Activated CD4-positive, alpha-beta T cell treated with anti-CD3 and anti-CD28 coated beads for 1 hour (primary cell): ENCODE measurements at places on chromosomes 16 and 17.

- DNase-seq: no peak
Observed at GRCh38 chr17:51761105-51761504, 397.4 kb downstream of the CA10 start.

GRCh38 chr16:81492311-81492761 lies 47.7 kb downstream of the CMIP start:
- no peak for DNase-seq

DNA sequence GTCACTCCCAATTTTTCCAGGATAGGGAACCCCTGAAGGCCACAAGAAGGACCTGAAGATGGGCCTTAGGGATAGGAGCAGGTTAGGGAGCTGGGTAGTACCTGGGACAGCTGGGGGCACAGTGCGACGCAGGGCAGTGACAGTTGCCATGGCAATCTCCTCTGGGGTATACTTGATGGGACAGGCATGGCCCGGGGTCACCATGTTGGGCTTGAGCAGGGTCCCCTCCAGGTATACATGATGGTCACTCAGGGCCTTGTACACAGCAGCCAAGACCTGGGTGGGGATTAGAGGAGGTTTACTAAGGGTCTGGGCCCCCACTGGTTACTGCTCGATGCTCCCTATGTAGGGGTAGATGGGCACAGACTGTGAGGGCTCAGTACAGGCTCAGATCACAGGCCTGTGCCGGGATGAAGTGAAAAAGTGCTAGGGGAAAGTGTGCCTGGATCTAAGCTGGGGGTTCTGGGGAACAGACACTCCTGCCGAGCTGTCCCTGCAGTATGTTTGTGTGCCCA lies 2.7 kb downstream of the ALDOC start:
- no peak for DNase-seq

GRCh38 chr17:35243561-35244340 lies 879 bp downstream of the SLFN5 start:
- DNase-seq: peak; percentile 41

DNA sequence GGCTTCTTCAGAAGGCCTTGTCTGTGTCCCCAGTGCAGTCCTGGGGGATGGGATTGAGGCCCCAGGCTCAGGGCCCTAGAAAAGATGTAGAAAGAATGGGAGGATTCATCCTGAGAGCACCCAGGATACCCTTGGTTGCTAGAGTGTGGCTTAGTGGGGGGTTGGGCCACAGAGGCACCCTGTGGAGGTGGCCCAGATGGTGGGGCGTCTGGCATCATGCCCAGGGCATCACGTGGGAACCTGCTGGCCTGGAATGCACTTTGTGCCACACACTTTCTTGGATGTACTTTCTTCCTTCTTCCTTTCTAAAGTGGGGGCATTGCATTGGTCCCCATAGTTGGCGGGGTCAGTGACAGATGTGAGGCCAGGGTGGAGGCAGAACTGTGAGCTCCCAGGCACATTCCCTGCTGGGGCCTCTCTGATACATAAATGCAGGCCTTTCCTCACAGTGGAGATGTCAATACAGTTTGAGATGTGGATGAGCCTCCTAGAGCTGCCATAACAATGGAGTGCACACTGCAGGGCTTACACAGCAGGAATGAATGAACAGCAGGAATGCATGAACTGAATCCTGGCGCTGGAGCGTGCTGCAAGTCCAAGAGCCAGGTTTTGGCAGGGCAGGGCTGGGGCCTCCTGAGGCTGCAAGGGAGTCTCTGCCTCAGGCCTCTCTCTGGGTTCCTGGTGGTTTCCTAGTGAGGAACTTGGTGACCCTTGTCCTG lies 43.3 kb downstream of the MGAT5B start:
- DNase-seq: no peak

GRCh38 chr16:50066482-50067289 lies 916 bp downstream of the HEATR3 start:
- no peak for DNase-seq

- no peak for DNase-seq
Observed at GRCh38 chr16:24344784-24345183, 88.6 kb downstream of the CACNG3 start.

DNA sequence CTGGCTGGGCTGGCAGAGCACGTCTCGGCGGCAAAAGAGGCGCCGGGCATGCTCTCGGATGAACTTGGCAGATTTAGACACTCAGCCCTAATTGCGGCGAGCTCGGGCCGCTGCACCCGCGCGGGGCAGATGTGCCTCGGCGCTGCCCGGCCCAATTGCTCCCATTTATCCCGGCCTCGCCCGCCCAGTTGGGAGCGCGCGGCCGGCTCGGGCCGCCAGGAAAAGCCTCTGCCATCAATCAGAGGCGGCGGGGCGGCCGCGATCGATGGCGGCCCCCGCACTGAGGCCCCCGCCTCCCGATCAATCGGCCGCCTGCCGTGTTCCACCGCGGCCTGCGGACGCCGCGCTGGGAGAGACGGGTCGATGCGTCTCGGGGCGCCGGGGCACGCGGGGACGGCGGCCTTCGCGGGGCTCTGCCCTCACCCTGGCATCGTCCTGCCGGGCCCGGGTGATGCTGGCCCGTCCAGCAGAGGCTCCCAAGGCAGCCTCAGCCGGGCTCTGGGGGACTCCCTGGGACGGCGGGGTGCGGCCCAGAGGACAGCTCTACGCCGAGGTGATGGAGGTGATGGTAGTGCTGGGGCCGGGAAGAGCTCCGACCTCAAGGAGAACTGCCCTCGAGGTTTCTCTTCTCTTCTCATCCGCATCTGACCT lies 200.9 kb upstream of the N4BP1 start:
- DNase-seq: no peak

DNA sequence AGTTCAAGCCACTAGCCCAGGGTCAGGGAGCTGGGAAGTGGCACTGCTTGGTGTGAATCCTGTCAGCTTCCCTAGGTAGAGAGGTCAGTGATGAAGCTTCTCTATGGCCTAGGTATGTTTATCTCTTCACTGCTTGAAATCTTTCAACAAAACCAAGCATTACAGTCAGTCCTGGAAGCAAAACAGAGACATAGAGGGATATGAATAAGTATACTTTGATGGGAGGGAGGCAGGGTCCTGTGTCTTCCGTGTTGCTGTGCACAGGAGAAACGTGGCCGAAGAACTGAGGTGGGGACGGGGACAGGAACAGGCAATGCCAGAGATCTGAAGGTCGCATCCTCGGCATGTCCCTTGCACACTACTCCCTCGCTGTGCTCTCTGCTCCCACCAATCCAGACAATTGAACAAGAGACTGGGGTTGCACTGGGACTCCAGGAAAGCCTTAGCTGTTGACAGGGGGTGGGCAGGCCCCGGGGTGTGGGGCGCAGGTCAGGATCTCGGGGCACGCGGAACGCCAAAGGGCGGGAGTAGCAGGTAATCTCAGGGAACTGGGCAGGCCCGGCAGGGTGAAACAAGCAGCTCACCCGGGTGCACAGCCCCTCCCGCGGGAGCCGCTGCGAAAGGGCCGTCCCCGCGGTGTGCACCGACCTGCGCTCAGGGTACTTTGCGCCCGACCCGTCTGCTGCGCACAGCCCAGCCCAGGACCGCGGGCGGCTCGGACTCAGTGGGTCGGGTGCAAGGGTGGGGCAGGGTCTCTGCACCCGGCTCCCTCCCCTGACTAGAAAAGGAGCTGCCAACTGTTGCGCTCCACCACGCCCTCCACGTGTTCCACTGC lies at the start of gene MT1H:
TSS of gene MT1H (plus strand) at position 810 of the 835 bp plus-strand sequence. CDS start 71 bp downstream, outside the sequence.
- DNase-seq: no peak

DNA sequence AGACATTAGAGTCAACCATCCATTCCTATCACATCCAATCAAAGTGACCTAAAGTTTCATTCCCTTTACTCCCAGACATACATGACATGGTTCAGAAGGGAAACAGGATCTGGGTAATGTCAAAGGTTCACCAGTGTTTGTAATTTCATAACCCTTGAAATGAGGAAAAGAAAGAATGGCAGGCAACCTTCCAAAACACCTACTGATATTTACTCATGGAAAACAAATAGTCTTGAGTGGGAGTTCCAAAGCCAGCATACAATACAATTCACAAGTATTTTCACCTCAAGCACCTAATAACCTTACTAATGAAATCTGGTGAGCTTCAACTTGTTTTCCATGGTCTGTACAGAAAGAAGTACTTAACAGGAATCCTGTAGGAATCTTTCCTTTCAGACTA lies 72.5 kb upstream of the AXIN2 start:
- no peak for DNase-seq

- no peak for DNase-seq
Observed at GRCh38 chr16:56341656-56342399, 83.5 kb downstream of the AMFR start.

- DNase-seq: no peak
Observed at GRCh38 chr16:57966986-57967385, 3.9 kb downstream of the CNGB1 start.

- no peak for DNase-seq
Observed at GRCh38 chr17:16447676-16448075, 32.3 kb downstream of the TRPV2 start.

DNA sequence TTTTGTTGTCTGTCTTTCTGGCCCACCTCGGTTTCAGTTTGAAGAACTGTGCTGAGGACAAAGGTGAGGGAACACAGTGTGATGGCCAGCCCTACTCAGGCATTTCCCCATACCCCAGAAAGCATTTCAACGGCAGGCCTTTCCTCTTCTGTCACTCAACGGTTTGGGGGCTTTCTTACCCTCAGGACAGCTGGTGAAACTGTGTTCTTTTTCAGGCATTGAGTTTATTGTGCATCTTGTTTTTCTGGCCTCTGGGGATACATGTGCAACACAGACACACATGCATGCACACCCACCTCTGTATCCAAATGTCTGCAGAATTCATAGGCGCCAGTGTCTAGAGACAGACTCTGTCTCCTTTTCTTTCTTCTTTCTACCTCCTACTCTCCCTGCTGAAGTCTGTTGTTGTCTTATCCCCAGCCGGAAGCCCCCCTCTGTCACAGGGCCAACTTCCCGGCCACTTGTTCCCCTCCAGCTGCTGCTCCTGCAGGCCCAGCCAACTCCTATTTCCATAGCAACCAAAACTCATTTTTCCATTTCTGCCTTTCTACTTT lies 17.0 kb downstream of the CHD9 start:
- DNase-seq: no peak

DNA sequence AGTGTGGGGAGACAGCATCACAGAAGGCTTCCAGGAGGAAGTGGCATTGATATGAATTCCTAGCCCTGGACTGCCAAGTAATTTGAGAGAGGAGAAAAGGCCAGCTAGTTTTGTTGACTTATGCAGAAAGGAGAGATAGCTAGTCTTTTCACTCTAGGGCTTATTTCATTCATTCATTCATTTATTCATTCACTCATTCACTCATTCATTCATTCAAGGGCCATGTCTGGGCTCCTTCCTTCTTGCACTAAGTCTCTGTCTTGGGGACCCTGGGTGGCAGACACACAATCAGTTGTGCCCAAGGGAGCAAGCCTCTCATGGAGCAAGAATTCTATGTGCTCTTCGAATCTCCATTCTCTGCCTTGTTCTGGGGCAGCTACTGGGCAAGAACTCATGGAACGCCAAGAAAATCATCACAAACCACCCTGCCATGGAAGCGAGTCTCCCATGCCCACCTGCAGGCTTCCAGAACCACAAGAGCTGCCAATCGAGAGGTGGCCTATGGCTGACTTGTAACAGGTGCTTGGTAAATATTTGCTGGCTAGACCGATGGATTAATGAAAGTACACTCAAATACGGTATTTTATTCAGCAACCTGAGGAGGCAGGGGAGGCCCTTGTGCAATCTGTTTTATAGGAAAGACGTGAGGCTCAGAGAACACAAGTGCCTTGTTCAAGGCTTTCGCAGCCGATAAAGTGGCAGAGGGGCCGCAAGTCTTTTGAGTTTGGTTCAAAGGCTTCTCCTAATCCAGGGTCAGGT lies 223.6 kb downstream of the XYLT1 start:
- no peak for DNase-seq

DNA sequence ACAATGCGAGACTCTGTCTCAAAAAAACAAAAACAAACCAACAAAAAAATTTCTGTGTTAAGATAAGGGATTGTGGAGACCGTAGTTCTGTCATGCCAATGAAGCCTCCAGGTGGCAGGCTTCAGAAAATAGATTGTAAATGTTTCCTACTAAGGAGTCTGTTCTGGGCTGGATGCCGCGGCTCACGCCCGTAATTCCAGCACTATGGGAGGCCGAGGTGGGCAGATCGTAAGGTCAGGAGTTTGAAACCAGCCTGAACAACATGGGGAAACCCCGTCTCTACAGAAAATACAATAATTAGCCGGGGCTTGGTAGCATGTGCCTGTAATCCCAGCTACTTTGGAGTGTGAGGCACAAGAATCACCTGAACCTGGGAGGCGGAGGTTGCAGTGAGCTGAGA lies 4.4 kb upstream of the SNX29 start:
- DNase-seq: no peak

- no peak for DNase-seq
Observed at GRCh38 chr17:71793518-71793917, 327.3 kb upstream of the SOX9 start.

DNA sequence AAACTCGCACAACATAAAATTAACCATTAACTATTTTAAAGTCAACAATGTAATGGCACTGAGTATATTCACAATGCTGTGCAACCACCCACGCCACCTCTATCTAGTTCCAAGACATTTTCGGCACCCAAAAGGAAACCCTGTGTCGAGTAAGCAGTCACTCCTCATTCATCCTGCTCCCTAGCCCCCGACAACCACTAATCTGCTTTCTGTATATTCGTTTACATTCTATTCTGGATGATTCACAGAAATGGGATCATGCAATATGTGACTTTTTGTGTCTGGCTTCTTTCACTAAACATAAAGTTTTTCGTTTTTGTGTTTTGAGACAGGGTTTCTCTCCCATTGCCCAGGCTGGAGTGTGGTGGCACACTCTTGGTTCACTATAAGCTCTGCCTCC lies 42.2 kb upstream of the HAPSTR1 start:
- no peak for DNase-seq

DNA sequence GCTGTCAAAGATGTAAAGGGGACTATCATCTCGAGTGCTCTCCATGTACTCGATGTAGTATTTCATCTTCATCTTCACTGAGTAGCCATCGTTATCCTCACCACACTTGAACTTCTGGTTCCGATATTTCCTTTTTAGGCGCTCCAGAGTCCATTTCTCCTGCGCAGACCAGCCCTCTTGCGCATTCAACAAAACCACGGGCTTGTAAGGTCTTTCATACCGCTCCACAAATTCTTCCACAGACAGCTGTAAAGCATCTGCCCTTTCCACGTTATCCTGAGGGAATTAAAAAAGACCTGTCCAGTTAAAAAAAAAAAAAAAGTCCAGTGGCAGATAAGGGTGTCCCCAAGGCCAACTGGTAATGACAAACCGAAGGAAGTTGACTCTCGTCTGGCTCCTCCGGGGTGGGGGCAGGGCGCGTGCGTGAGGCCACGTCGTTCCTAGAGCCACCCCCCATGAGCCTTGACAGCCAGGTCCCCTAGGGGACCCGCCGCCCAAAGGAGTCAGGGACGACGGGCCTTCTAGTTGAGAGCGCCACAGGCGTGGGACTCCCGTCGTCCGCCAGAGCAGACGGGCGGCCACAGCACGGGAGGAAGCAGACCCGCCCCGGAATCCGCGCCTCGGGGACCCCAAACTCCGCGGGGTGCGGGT lies 701 bp downstream of the JMJD6 start:
- DNase-seq: peak; percentile 56
